ENCODE measurements at places on chromosomes 5 and 9.

DNA sequence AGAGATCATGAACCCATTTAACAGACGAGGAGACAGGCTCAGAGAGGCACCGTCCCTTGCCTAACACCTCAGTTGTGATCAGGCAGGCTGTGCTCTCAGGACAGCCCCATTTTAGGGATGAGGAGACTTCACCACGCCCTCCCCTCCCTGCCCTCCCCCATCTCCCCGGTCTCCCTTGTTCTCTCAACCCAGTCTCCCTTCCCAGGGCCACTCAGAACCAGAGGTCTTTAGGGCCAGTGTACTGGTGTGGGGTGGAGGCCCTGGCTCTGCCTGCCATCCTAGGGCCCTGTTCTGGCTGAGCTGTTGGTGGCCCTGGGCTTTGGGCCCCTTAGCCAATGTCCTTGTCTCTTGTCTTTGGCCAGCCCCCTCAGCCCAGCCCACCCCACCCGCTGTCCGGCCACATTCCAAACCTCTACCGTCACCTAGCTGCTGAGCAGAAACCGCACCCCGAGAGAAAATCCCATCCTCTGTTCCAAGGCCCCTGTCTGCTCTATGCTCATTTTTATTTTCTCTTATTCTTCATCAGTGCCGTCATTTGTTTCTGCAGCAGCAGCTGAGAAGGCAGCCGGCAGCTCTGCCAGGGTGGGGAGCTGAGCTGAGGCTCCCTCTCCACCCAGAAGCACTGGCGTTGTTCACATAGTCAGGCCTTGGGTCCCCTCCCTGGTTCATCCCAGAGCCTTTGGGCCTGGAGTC, 33.9 kb downstream of the OLFML2A start:
- DNase-seq, result no peak

GRCh38 chr5:91296674-91297143, 86.4 kb downstream of the ARRDC3 start:
- peak; percentile 95 for DNase-seq

DNA sequence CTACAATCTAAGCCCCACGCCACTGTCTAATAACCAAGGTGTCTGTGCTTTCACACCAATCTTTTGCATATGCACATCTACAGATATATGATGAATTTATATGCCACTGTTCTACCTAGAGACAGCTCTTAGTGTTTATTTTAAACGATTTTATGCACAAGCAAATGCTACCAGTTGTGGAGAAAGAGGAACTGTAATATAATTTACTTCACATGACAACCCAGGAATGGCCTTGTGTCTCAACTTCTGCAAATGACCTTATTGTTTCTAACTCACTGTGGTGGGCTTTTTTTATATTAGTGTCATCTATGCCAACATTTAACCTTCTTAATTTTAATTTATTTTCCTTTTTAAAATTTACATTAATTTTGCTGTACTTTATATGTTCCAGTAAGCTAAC, 531.1 kb upstream of the TLE4 start:
- no peak for DNase-seq

DNA sequence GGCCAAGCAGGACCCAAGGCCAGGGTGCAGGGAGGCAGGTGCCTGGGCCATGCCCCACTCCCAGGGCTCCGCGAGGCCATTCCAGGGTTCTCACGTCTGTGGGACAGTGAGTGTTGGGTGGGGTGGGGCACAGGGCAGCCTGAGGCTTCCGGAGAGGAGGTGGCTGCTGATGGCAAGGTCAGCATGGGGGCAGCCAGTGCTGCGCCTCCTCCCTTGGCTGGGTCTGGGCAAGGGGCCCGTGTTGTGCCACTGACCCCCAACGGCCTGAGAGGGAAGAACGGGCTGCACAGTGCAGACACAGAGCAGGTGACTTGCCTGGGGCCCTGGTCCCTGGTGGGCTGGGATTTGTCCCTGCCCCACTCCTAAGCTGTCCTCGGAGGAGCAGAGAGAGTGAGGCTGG, 82.1 kb downstream of the RXRA start:
- no peak for DNase-seq

DNA sequence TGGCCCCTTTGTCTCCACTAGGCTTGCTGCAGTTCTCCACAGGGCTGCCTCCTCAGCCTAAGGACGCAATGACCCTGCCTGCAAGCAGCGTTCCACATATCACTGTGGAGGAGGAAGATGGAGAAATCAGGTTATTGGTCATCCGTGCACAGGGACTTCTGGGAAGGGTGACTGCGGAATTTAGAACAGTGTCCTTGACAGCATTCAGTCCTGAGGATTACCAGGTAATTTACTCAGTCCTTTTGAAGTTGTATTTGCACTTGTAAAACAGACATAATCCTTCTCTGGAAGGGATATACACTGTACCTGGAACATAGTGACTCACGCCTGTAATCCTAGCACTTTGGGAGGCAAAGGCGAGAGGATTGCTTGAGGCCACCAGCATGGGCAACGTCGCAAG, 116.6 kb downstream of the ADGRV1 start:
- DNase-seq, result no peak

GRCh38 chr9:114694719-114695269, 12.8 kb upstream of the TEX48 start:
- DNase-seq, result no peak

GRCh38 chr9:18359335-18359734, 114.6 kb upstream of the ADAMTSL1 start:
- peak; percentile 47 for DNase-seq

DNA sequence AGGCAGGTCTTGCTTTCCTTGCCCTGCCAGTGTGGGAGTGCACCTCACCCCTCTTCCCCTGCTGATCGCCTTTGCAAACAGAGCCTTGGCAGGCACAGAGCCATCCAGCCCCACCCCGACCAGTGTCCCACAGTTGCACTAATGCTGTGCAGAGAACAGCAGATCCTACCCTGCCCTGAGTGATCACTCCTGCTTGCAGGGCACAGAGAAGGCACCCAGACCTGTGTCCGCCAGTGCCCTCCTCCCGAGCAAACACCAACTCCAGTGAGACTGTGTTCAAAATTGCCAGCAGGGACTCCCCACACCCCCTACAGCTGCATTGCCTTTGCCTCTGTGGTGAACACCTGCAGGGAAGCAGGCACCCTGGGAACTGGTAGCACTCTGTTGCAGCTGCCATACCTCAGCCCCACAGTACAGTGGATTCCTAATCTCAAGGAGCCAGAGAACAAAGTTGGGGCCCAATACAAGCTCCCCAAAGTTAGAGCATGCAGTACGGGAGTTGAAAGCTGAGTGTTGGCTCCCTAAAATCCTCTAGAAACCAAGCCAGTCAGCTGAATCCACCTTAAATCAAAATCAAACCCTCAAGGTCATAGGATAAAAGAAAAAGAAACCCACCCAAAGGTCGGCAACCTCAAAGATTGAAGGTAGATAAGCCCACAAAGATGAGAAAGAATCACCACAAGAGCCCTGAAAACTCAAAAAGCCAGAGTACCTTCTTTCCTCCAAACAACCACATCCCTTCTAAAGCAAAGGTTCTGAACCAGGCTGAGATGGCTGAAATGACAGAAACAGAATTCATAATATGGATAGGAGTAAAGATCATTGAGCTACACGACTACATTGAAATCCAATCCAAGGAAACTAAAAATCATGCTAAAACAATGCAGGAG, 92.9 kb upstream of the PIK3R1 start:
- no peak for DNase-seq

GRCh38 chr5:55899344-55899743, 48.2 kb downstream of the IL31RA start:
- peak; percentile 38 for DNase-seq

GRCh38 chr9:130128733-130129431, 43.3 kb upstream of the NCS1 start:
- peak; percentile 85 for DNase-seq

DNA sequence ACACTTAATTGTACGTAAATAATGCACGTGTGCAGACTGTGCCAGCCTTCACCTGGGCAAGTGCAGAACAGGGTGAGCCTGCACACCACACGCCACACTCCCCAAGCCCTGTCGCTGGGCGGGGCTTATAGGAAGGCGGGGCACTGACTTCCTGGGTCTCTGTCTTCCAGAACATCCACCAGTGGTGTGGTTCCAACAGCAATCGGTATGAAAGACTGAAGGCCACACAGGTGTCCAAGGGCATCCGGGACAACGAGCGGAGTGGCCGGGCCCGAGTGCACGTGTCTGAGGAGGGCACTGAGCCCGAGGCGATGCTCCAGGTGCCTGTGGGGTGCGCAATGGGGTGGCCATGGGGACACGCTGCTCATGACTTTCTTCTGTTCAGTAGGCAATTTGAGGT, 44.2 kb downstream of the GSN start:
- no peak for DNase-seq

- no peak for DNase-seq
Measured at GRCh38 chr5:137145721-137146120, 353.4 kb downstream of the SPOCK1 start.

- no peak for DNase-seq
Measured at GRCh38 chr9:130944510-130945058, 5.5 kb upstream of the FIBCD1 start.

GRCh38 chr5:59158637-59159391, 575.9 kb downstream of the RAB3C start:
- DNase-seq, result peak; percentile 10

DNA sequence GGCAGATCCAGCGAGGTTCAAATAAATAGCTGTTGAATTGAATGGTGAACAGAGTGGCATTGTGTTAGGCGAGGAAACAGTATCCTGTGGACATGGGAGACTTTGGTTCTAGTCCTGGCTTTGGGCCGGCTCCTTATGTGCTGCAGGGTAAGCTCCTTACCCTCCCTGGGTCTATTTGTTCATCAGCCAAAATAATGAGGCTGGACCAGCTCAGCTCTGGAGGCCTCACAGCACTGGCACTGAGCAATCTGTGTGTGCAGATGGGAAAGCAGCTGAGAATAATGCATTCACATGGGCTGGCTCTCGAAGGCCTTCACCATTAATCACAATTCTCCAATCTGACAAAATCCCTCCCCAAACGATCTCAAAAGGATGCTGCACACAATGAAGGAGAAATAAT, 81.9 kb downstream of the APBA1 start:
- DNase-seq, result no peak

DNA sequence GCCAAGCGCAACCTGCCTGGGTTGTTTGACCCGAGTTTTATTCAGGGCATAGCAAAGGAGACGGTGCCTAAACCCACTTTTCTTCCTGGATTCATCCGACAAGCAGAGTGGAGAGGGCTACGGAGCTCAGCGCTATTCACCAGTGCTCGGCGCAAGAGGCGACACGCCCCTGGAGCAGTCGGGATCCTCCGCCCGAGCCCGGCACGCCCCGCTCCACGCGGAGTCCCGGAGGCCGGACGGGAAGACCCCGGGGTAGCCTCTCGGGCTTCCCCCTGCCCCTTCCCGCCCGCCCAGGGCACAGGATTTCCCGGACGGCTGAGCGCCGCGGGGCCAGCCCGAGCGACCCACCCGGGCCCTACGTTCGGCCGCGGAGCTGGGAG, 427 bp downstream of the SERINC5 start:
- peak; percentile 49 for DNase-seq
